CD4-positive, alpha-beta memory T cell (primary cell): ENCODE measurements at places on chromosomes 16 and 17.

GRCh38 chr16:57738844-57739243 is 3.3 kb downstream of the KATNB1 start:
- DNase-seq: no peak

- no peak for DNase-seq
Observed at GRCh38 chr16:82701442-82701955, 74.7 kb downstream of the CDH13 start.

GRCh38 chr17:14361945-14362508 is 61.1 kb downstream of the HS3ST3B1 start:
- no peak for DNase-seq

DNA sequence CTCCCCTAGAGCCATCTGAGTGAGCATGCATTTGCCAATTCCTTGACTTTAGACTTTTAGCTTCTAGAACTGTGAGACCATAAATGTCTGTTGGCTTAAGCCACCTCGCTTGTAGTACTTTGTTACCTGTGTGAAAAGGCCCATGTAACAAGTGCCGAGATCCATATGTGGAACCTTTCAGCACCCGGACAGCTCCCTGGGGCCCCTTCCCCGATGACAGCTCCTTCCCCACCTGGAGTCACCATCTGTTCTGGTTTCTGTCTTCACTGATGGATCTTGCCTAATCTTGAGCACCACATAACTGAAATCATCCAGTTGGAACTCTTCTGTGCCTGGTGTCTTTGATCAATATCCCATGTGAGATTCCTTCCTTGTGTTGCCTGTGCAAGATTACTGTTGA is 78.9 kb upstream of the EEF2KMT start:
- no peak for DNase-seq

GRCh38 chr17:18860161-18860972 is 2.4 kb downstream of the PRPSAP2 start:
- DNase-seq: no peak

DNA sequence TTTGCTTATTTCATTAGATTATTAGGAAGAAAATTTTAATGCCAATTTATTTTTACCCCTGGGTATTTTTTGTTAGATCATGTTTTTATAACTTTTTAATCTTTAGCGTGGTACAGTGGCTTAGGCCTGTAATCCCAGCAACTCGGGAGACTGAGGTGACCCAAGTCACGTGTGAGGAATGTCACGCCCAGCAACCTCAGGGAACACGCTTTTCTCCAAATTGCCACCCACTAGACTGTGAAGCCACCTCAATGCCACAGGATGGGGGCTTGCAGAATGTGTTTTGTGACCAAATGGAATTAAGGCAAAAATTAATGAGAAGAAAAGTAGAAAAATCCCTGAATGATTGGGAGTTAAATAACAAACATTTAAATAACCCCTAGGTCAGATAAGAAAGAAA is 141.8 kb downstream of the LAT start:
- DNase-seq: no peak

DNA sequence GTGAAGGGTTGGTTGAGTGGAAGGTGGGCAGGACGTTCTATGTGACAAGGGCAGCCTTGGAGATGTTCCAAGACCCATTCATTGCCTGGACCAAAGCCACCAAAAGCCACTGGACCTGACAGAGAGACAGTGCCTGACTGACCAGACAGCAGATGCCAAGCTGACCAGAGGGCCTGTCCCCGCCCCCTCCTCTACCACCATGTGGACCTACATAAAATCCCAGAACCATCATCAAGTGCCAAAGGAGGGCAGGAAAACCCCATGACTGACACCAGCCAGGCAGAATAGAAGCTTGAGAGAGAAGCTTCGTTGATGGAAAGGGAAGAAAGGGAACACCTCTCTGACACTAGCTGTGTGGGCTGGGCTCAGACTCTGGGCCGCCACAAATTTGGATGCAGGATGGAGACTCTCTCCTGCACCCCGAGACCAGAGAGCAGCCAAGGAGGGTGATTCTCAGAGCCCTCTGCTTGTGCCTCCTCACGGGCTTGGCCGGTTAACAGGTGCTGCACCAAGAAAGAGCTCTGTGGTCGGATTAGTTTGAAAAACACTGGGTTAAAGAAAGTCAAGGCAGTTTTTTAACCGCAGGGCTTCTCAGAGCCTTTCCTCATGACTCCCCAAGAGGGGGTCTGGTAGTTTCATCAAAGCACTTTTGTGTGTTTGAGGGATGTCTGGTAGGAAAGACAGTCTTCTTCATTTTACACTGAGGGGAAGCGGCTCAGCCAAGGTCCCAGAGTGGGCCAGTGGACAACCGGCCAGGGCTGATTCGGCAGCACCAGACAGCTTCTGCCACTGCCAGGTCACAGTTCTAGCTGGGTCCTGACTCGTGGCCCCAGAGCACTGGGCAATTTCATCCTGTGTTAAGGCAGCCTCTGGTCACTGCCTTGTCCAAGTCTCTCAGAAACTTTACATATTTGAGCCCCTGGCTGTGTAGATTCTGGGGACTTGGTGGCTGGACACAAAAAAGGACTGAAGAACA is 1.7 kb downstream of the TNFRSF13B start:
- no peak for DNase-seq

- no peak for DNase-seq
Observed at GRCh38 chr17:7499161-7499560, 15.0 kb downstream of the POLR2A start.

GRCh38 chr17:45146890-45147580 is 1.2 kb upstream of the HEXIM1 start:
- no peak for DNase-seq

- DNase-seq: no peak
Observed at GRCh38 chr16:85605912-85606841, 6.9 kb upstream of the GSE1 start.
